ENCODE measurements at places on chromosomes 1 and 21.

GRCh38 chr1:236150986-236151385, 8.6 kb downstream of the GPR137B start:
- no peak for DNase-seq

- peak; percentile 72 for DNase-seq
These were observed 9.5 kb upstream of the PADI3 start for GRCh38 chr1:17239420-17239819.

- no peak for DNase-seq
These were observed 85.0 kb downstream of the PGBD5 start for GRCh38 chr1:230341162-230341546.

DNA sequence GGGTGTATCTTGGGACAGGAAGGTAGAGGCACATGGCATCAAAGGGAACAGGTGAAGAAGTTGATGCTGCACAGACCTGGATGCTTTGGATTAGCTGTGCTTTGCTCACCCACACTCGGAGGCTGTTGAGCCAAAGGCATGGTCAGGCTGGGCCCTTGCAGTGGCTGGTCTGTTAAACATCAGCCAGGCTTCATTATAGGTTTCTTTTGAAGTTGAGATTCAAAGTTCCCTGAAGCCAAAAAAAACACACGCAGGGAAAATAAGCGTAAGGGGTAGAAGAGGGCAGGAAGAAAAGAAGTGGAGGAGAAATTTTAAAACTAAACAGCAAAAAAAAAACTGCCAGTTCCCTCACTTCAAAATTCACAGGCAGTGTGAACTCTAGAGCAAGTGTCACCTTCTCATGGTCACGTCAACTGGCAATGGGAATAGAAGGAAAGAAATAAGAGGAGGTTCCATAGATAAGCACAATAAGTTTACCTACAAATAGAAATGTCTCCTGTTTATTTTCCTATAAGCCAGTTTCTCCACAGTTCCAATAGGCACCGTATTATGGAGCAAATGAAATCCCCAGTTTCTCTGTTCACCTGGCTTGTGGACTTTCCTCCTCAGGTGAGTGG, 139.5 kb downstream of the PAPPA2 start:
- no peak for DNase-seq

DNA sequence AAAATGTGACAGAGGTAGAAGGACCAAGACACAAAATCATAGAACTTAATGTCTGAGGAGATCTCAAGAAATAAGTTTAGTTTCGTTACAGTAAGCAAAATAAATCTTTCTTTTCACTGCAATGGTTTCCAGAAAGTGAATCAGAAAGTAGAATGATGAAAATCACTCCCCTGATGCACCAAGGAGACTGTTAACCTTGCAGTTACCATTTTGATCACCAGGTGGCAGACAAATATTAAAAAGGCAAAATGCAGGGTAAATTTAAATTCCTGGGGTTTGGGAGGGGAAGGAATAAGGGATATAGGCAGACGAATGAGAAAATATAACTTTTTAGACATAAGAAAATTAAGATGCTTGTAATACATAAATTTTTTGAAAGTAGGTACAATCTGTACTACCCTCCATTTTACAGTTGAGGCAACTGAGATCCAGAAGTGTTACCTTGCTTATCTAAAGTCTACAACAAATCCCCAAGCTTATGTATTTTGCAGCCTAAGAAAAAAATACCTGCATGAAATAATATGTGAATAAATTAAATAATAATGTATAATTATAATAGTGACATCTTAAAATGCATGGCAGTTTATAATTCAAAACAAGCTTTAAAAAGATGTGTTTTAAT, 253.2 kb downstream of the CRB1 start:
- DNase-seq, result no peak

DNA sequence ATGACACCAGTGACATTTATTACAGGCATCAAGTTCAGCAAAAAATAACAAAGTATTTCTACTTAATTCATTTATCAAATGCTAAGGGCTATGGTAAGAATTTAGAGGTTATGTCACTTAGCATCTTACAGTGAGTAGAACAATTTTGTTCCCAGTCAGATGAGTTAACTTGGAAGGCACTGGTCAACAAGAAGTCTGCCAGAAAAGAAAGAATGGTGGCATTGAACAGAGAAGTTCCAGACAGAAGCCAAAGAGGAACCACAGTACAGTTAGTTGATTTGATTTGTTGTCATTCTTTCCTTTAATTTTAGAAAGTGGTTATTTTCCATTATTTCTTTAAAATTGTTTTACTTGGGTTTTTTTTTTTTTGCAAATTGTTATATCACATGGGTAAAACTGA, 232.2 kb upstream of the PKN2 start:
- DNase-seq, result no peak

DNA sequence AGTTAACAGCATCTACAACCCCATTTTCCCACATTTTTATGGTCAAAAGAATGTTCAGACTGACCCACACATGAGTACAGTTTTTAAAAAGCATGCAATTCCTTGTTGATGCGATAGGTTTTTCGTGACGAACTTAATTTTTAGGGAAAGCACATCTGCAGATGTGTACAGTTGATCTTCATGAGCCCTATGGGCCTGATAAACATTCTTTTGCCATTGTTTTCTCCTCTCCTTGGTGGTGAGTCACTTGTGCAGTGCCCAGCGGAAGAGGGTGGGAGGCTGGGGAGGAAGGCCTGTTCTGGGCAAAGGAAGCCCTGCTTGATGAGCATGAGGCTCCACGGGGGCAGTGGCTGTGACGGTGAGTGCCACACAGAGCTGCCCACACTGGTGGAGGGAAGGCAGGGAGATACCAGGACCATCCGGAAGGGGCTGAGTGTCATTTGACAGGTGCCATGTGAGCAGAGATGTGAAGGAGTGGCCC, 5.3 kb downstream of the ARF1 start:
- no peak for DNase-seq

DNA sequence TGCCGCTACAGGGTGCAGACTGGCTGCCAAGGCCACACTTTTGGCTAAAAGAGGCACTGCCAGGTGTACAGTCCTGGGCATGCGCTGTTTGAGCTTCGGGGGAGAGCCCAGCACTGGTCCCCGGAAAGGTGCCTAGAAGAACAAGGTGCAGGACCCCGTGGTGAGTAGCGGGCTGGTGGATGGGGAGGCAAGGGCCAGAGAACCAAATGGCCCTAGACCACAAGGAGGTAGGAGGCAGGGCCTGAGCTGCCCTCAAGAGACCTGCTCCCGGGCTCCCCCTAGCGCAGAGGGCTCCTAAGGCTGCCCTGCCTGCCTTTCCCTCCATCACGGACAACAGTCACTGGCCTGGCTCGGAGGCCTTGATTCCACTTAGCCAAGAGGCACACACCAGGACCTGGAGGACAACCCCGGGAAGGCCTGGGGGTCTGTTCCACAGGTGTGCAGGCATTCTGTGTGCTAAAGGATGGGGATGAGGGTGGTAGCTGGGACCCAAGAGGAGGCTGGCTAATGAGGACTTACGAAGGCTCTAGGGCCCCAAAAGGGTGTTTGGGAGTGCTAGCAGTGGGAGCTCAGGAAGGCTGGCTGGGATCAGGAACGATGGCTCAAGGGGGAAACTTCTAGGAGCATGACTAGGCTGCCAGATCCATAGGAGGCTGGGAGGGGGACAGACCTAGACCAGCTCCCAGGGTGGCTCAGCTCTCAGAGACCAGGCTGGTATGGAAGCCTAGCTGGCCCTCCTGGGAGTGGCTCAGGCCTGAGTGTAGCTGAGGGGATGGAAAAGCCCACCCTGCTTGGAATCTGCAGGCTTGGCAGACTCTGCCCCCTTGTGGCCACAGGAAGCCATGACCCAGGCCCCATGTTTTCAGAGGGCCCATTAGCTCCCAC, 742 bp downstream of the ARTN start:
- no peak for DNase-seq

- no peak for DNase-seq
These were observed 118.5 kb upstream of the C1orf174 start for GRCh38 chr1:4018466-4019146.

DNA sequence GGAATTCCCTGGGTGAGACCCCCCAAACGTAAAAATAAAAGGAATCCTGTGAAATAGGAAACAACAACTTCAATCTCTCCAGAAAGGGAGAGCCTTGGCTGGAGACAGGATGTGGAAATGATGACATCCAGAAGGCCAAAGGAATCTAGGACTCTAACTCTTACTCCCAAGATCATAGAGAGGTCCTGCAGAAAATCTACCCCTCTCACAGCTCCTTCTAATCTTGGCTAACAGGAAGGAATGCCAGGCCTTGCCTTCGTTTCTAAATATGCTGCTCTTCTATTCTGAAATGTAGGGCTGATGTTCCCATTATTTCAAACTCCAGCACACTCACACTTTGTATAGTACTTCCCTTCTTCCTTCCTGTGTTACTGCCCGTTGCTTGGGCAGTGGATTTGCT, 40.7 kb downstream of the ARHGEF11 start:
- no peak for DNase-seq

GRCh38 chr1:42979896-42980800, 21.5 kb upstream of the SLC2A1 start:
- no peak for DNase-seq

GRCh38 chr1:41461790-41462679, 22.4 kb downstream of the EDN2 start:
- DNase-seq, result no peak
